ENCODE measurements at places on chromosomes 12 and 14. TPM values are rescaled to one million over a fixed set of nuclear protein-coding genes. Genes with fewer than 3 reads are reported as not detected.

GRCh38 chr12:65818454-65819382, 5.6 kb upstream of the HMGA2 start:
- no peak for DNase-seq

DNA sequence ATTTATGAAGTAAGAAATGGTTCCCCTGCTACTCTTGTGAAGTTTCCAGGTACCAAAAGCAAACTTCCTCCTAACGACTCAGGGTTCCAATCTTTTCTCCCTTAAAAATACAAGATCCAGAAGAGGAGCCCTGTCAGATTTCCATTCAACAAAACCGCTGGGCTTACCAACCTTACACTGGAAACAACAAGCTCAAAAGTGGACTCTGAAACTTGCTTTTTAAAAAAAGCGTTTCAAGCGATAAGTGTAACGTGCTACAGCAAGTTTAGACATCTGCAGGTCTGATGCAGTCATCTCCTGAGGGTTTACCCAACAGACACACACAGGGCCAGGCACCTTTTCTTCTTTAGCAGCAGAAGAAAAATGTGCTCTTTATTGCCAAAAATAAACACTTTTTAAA, 6.9 kb upstream of the CREBL2 start:
- DNase-seq: no peak

DNA sequence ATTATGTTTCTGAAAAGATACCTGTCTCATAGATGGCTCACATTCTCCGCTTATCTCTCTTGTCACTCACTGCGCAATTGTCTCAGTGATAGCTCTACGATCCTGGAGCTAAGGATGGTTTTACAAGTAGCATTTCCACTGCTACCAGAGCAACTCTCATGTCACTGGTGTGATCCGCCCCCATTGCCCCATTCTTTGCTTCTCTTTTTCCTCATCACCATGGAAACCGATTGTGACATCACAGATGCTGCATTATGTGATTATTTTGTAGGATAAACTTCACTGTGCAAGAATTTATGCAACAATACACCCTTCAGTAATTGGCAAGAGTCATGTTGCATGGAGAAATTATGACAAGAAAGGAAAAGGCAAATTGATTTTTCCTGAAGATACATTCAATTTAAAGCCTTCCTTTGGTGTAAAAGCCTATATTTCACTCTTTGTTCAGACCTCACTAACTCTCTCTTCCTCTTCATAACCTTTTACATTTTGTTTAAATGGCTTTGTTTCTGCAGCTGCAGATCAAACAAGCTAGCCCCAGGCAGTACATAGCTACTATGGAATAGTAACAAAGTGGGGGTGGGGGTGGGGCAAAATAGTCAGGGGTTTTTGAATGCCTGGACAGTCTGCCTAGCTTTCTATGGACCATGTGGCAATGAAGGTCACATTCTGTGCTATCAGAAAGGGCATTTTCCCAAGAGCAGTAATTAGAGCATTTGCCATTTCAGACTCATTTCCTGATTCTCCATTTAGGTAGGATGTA, 539.8 kb downstream of the NRXN3 start:
- no peak for DNase-seq

UNC79 gene
- 0.16 TPM for total RNA-seq

CMA1 gene
- total RNA-seq: not detected

DNA sequence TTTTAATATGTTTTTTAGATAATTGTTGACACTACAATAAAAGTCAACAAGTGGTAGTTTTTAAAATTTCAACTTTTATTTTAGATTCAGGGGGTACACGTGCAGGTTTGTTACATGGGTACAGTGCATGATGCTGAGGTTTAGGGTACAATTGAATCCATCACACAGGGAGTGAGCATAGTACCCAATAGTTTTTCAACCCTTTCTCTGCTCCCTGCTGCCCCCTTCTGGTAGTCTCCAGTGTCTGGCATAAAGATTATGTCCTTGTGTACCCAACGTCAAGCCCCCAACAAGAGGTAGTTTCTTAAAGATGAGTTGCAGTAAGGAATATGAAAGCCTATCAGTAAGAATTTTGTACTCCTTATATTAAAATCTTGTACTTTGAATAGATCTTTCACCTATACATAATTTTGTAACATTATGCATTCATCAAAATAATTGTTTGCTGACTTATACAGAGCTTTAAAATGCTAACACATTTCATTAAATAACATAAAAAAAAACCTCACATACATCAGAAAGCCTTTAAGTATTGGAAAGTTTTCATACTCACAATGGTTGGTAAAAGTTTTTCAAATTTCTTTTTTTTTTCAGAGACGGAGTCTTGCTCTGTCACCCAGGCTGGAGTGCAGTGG, 5.4 kb upstream of the RALGAPA1 start:
- peak; percentile 60 for DNase-seq

GRCh38 chr12:2893007-2893406, 2.3 kb downstream of the TULP3 start:
- DNase-seq: peak; percentile 95

DNA sequence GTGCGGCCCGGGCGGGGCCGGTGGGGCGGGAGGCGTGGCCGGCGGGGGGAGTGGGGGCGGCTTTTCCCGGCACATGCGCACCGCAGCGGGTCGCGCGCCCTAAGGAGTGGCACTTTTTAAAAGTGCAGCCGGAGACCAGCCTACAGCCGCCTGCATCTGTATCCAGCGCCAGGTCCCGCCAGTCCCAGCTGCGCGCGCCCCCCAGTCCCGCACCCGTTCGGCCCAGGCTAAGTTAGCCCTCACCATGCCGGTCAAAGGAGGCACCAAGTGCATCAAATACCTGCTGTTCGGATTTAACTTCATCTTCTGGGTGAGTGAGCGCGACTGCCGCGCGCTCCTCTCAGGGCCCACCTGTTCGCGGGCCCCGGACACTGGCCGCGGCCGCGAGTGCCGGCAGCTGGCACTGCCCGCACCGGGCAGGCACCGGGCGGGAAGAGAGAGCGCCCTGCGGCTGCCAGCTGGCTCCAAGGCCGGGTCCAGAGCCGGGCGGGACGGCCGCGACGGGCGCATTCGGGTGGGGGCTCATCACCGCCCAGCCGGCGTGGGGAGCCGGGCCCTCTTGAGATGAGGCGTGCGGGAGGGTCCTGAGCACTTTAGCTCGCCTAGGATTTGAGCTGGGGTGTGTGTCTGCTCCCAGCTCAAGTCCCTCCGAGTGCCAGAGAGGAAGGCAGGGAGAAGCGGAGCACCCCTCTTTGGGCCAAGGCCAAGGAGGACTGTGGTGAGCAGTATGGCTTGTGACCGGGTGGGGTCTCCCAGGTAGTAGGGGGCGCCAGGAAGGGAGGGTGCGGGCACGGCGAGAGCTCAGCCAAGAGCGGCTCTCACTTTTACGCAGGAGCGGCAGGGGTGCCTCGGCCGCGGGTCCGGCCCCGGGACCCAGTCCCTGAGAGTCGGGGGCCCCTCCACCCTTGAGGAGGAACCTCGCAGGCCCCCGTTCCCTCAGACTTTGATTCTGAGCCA, at the start of gene CD9:
Gene CD9 (plus strand): TSS at position 145 of the 957 bp plus-strand sequence. CDS start 100 bp downstream, at position 245.
- peak; percentile 49 for DNase-seq

- DNase-seq: peak; percentile 52
Observed at GRCh38 chr12:65875640-65876071, 51.4 kb downstream of the HMGA2 start.

KLRD1 gene
- 0.16 TPM for total RNA-seq

GRCh38 chr14:100358396-100358795, 35.3 kb downstream of the SLC25A47 start:
- DNase-seq: no peak

HOXC5 gene
- total RNA-seq: 1.8 TPM

- peak; percentile 37 for DNase-seq
Observed at GRCh38 chr12:50505675-50506530, 1.1 kb downstream of the DIP2B start.

SLCO1B1 gene
- total RNA-seq: not detected

A2M gene
- 0.54 TPM for total RNA-seq

- DNase-seq: no peak
Observed at GRCh38 chr12:69338120-69338859, 9.9 kb upstream of the LYZ start.

DNA sequence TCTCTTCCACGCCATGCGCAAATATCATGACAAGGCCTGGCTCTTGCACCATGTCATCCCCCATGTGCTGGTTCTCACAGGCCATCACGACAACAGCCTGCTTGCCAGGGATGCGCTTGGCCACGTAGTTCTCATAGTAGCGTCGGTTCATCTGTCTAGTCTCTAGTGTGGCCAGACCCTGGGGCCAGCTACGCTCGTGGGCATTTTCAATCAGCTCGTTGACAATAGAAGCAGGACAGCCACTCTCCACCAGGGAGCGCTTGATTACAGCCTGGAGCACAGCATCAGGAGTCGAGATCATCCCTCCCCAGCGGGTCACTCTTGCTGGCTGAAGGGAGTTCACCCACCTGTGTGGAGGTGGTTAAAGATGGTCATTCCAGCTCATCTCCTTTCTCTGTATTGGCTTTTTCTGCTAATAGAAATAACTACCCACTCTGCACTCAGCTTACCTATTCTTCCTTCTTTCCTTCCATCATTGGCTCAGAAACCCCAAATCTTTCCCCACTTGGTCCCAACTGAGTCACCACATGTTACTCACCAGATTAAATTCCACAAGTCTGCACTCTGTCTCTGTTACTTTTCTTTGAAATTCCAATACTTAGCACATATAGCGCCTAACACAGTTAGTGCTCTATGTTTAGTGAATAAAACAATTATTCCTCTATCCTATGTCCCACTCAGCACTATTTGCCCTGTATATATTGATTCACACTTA, 15.1 kb downstream of the RNF41 start:
- DNase-seq: peak; percentile 67

FAR2 gene
- total RNA-seq: 22.5 TPM

- DNase-seq: peak; percentile 59
Observed at GRCh38 chr12:96365604-96366380, 34.4 kb downstream of the CDK17 start.

SOAT2 gene
- total RNA-seq: not detected

DNA sequence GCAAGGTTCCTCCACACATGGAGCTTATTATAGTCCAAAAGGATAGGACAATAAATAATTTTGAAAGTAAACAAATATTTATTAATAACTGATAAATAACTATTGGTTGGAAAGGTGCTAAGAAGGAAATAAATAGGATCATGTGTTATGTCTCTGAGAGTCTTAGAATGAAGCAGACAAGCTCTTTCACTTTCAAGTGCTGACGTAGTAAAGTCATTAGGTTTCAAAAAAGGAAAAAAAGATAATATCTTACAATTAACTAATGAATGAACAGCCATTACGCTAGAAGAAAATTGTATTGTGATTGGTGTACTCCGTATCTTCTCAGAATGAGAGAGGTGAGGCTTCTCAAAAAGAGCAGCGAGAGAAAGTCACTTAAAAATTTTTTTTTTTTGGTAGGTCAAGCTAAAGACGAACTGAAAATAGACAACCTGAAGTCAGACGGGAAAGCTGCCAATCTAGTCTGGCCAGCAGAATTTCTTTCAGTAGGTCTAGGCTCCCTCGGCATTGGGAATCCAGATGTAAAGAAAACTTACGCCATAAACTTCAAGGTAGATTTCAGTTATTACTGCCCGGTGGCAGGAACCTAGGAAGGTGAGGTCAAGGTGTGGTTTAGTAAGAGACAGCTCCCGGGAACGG, 583 bp upstream of the LEMD3 start:
- no peak for DNase-seq

- DNase-seq: no peak
Observed at GRCh38 chr12:125981610-125982253, 916.5 kb downstream of the AACS start.

GRCh38 chr14:99191395-99192027, 80.5 kb downstream of the BCL11B start:
- no peak for DNase-seq

DNA sequence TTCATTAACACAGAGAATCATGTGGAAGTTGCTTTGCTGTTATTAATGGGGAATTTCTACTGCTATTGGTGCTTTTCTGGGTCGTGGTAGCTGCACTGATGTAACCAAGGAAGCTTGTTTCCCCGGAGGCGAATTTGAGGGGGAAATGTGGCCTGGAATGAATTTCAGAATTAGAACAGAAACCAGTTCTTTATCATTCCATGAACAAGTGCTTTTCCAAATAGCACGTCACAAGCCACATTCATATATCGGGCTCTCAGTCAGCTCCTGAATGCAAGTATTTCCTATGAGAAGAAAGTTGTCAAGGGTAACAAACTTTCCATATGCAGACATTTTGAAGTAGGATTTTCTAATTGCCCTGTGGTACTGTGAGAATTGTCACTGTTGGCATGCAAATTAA, 1353.2 kb downstream of the AACS start:
- peak; percentile 16 for DNase-seq

GRCh38 chr12:55996715-55997534, at the start of gene SUOX:
Gene SUOX (plus strand): TSS chr12:55997276. CDS start chr12:56002222, 4,946 bp downstream.
- peak; percentile 96 for DNase-seq

NAA30 gene
- total RNA-seq: 24.6 TPM

AGAP2 gene
- 0.27 TPM for total RNA-seq

DNA sequence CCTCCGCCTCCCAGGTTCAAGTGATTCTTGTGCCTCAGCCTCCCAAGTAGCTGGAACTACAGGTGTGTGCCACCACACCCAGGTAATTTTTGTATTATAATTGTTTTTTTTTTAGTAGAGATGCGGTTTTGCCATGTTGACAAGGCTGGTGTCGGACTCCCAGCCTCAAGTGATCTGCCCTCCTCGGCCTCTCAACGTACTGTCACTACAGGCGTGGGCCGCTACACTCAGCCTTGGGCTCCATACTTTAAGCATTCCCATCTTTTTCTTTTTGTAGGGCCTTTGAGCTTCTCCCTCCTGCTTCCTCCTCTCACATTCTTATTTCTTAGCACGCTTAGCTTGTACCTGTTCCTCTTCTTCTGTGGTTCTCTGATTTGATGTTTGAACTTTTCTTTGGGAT, 62.8 kb downstream of the SERPINA3 start:
- no peak for DNase-seq

CELA1 gene
- not detected for total RNA-seq

GUCY2C gene
- not detected for total RNA-seq

DNA sequence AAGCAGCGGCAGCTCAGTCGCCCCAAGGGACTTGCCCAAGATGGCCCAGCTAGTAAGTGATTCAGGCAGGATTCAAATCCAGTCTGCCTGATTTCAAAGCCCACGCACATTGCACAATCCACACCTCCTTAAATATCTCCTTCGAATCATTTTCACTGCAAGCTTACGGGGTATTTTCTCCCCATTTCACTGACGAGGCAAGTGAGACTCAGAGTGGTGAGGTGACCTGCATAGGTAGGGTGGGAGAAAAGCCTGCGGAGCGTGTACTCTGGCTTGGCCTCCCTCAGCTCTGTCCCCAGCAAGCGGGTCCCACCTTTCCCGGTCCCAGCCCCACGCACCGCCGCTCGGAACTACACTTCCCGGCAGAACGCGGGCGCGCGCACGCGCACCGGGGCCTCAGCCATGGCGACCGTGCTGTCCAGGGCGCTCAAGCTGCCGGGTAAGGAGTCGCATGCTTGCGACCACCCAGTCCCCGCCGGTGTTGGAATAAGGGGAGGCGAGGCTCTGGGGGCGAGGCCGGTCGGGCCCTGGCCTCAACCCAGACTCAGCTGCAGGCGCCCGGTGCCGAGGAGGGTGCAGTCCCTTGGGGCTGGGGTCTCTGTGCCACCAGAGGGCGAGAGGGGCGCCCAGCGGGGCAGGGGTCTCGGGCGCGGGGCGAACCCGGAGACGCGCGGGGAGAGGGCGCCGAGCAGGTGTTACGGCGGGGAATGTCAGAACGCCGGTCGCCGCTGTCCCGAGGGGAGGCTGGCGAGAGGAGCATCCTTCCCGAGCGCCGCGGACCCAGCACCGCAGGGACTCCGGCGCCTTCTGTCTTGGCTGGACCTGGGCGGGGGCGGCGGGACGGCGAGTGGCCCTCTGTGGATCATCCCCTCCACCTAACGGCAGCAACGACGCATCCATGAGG, at the start of gene FAM234B:
Gene FAM234B (plus strand): TSS at position 380 of the 904 bp plus-strand sequence. CDS start 23 bp downstream, at position 403.
- DNase-seq: peak; percentile 66

TEX22 gene
- total RNA-seq: 1.5 TPM

- DNase-seq: peak; percentile 58
Observed at GRCh38 chr12:49698619-49699545, 8.3 kb downstream of the FMNL3 start.

LRP1-AS gene
- not detected for total RNA-seq
